T follicular helper cell (primary cell): ENCODE measurements at places on chromosomes 2 and 18.

- no peak for DNase-seq
Observed at GRCh38 chr2:7861910-7862702, 819.8 kb upstream of the ID2 start.

GRCh38 chr18:11868230-11868629 lies 17.0 kb downstream of the CHMP1B start:
- no peak for DNase-seq

GRCh38 chr2:120892967-120893667 lies 157.4 kb downstream of the GLI2 start:
- no peak for DNase-seq

GRCh38 chr2:75276093-75277029 lies 77.0 kb upstream of the TACR1 start:
- no peak for DNase-seq

GRCh38 chr2:120034621-120035020 lies 21.7 kb downstream of the EPB41L5 start:
- no peak for DNase-seq

- no peak for DNase-seq
Observed at GRCh38 chr2:238286551-238286950, 1.9 kb downstream of the PER2 start.

- no peak for DNase-seq
Observed at GRCh38 chr2:145753966-145754365, 1234.0 kb upstream of the ZEB2 start.

- DNase-seq: no peak
Observed at GRCh38 chr2:85453571-85453970, 35.1 kb downstream of the SH2D6 start.

GRCh38 chr2:19549821-19550220 lies 191.4 kb upstream of the OSR1 start:
- DNase-seq: no peak

- DNase-seq: no peak
Observed at GRCh38 chr2:218366621-218367414, 10.2 kb downstream of the CATIP start.

- DNase-seq: no peak
Observed at GRCh38 chr18:6595666-6596065, 133.8 kb upstream of the ARHGAP28 start.

DNA sequence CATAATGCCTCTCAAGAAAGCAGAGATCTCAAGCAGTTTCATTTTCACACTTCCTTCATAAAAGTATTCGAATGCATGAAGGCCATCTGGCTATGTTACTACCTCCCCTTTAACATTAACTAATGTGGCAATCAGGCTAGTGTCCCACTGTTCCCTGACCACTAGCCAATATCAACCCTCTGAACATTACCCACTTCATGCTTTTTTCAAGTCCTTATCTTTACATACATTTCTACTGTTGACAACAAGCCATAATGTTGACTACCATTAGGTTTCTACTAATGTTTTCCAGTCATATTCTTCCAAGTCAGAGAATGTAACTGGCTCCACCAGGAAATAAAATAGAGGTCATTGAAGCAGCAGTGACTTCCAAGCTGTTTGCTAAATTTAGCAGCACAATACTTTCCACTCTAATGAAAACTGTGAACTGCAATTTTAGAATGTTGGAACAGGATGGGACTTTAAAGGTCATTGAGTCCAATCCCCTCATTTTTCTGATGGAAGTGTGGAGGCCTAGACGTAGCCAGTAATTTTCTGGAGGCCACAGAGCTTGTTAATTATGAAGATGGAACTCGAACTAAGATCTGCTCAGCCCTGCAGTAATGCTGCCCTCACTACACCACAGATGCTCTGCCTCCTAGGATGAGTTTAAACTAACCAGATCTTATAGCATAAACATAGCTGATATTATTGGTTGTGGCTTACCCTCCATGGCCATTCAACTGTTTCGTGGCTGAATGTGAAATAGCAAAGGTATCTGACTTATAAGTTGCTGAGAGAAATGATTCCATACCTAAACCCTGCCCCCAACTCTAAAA lies 630 bp upstream of the PPP1R1C start:
- DNase-seq: no peak

DNA sequence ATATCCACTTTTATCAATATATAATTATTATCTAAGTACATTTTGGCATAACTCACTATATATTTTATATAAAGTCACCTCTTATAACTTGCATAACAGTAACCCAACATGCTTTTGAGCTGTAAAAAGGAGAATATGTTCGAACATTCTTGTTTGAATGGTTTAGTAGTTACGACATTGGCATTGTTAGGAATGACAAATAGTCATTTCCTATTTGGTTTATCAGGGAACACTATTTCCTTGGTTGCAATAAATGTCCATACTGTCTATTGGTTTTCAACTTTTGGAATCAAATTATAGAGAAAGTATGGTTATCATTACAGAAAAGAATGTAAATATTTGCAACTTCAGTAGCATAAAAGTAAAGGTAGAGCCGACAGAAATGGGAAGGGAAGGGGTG lies 124.1 kb downstream of the PARD3B start:
- no peak for DNase-seq

DNA sequence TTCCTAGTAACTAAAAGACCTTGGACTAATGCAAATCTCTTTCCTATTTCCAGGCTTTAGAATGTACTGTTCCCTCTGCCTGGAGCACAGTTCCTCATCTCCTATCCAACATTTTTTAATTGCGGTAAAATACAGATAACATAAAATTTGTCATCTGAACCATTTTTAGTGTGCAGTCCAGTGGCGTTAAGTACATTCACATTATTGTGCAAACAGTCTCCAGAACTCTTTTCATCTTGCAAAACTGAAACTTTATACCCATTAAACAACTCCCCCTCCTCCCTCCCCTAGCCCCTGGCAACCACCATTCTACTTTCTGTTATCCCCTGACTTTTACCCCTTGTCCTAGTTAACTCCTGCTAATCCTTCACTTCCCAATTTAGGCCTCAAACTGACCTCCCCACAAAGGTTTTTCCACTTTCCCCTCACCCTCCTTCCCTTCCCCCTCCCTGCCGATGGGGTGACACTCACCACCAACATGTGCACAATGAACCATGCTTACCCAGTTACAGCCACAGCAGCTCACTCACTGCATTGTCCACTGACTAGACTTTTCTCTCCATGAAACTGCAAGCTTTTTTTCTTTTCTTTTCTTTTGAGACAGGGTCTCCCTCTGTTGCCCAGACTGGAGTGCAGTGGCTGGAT lies 54.8 kb downstream of the KIAA2012 start:
- no peak for DNase-seq

DNA sequence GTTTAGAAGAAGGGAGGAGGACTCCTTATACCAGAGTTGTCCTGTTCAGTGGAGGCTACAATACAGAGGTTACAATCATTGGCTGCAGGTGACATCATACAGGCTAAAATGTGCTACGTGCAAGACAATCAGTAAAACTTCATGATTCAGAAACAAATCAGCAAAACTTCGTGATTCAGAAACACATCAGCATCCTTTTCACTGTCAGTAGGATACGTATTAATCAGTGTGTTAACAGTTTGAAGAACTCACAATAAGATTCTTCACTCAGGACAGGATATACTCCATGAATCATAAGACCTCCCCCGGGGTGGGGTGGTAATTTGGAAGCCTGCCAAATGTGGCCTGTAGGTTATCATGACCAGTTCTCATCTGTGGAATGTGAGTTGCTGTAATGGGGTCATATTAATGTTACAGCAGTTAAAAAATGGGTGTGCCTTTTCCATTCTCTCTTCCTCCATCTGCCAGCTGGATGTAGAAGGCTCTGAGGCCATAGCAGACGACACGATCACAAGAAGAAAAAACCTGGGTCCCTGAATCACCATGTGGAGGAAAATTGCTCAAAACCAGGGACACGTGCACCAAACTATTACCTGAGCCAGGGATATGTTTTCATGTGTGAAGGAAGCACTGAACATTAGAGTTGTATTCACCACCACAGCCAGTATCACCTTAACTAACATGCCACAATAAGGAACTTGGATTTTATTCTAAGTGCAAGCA lies 134.8 kb upstream of the CREB1 start:
- DNase-seq: no peak

GRCh38 chr18:75031717-75032317 lies 177.1 kb downstream of the PTGR3 start:
- DNase-seq: no peak

GRCh38 chr2:127279781-127280180 lies 14.2 kb downstream of the ERCC3 start:
- DNase-seq: no peak

DNA sequence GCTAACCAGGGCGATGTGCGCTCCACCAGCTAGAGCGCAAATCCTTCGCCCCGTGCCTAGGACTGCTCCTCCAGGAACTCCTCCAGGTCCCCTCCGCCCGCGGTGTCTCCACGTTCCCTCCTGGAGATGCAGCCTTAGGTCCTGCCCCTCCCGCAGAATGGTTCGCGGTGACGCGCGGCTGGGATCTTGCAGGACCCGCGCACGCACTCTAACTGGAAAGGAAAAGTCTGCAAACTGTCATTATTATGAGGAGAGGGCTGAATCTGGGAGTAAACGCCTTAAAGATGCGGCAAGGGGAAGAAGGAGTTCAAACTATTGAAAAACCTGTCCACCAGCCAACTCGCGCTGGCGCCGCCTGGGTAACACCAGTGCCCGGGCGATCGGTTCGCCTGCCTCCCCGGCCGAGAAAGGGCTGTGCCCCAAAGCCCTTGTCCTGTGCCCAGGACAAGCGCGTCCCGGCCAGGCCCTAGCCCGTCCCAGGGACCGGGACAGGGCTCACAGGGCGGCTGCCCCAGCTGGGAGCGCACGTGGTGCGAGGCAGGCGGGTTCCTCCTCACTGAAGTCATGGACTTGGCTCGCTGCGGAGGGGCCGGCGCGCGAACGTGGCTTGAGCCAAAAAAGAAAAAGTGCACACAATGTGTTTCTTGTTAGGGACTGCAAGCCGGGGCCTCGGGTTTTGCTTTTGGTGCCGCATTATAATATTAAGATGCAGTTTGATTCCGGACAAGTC lies 5.5 kb upstream of the ID2 start:
- no peak for DNase-seq

DNA sequence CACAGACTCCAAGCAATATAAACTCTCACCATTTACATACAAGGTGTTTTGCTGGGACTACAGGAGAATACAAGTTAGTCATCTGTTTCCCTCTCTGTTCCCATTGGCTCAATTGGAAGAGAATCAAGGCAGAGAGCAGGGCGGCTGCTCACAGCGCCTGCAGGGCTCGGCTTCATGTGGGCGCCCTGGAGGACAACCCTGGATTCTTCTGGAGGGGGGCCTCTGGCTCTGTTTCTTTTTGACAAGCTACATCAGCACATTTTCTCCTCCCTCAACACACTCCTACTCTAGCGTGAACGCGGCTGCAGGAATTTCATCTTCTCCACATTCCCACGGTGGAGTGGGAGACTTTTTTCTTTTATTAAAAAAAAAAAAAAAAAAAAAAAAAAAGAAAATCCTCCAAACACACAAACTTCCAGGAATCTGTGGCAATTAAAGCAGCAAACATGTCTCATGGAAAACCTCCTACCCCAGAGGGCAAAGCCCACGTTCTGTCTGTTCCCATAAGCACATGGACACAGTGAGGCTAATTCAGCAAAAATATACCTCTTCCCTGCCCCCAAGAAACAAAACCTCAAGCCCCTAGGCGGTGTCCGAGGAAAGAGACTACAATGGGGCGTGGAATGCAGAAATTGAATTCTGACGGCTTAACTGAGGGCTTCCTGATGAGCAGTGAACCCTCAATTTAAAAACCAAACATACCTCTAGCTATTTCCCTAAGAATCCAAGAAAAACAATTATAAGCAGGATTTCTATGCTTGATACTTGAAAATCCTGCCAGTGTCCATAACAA lies 50.6 kb downstream of the PARD6G start:
- DNase-seq: no peak

DNA sequence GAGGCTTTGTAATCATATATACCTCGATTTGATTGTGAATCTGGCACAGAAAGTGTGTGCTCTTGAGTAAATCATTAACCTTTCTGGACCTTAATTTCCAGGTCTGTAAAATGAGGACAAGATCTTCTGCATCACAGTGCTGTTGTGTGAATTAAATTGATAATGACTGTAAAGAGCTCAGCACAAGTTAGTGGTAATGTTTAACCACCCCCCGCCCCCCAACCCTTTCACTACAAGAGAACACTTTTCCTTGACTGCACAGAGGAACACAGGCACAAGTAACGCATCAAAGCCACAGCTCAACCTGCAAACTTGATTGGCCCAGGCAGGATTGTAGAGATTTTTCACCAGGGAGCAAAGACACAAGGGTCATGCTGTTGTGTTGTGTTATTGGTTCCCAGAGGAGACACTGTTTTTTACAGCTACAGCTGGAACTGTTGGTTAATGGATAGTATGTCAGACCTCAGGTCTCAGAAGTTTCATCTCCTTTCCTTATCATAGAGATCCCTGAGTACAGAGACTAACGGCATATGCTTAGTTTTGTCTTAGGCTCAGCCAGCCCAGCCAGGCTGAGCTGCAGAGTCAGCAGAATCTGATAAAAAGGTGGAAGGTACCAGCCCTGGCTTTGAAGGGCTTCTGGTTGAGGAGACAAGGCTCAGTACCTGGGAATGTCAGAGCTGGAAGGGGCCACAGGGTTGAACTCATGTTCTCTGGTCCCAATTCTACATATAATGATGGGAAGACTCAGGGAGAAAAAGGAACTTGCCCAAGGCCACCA lies 10.6 kb downstream of the SETBP1 start:
- no peak for DNase-seq

- DNase-seq: no peak
Observed at GRCh38 chr2:203037026-203037425, 22.4 kb downstream of the NBEAL1 start.

DNA sequence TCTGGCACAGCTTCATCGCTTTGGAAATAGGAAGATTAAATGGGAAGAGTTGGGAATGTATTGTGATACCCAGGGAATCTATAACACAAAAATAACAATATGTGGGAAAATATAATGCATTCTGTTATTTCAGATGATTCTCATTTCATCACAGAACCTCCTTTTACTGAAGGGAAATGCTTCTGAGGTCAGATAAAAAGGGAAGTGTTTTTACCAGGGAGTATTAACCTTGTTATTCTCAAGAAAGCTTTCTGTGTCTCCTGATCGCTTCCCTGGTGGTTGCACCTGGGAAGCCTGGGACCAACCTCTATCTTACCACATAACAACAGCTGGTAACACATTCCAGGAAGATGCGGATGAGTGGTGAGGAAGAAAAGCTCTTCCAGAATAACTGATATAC lies 47.2 kb downstream of the SCG2 start:
- DNase-seq: no peak

- DNase-seq: no peak
Observed at GRCh38 chr2:199977984-199978415, 22.6 kb downstream of the MAIP1 start.

- DNase-seq: no peak
Observed at GRCh38 chr2:98697651-98698337, 33.1 kb downstream of the MGAT4A start.
